ENCODE measurements at places on chromosomes 1 and 21.

GRCh38 chr1:119040489-119040888 is 52.3 kb upstream of the TBX15 start:
- no peak for DNase-seq

DNA sequence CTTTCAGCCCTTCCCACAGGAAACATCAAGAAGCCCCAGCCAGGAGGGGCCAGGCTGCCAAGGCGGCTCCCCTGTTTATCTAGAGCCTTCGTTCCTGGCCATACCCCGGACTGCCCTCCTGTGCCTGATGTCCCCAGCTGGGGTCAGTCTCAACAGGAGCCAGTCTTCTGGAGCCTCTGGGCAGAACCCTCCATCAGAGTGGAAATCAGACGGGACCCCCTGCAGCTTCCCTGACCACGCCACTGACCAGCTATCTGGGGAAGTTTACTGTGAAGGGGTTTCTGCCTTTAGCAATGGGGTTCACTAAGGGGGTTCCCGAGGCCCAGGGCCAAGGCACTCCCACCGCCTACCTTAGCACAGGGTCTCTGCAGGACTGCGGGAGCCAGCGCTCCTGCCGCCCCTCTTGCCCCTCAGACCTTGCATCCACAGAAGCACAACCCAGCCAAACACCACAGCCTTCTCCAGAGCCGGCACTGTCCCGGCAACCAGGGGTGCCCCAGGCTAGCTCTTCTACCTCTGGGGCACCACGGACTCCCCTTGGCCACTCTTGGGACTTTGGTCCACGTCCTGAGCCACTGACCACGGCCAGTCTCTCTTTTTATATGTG is 3.5 kb upstream of the MTFR1L start:
- DNase-seq, result no peak

DNA sequence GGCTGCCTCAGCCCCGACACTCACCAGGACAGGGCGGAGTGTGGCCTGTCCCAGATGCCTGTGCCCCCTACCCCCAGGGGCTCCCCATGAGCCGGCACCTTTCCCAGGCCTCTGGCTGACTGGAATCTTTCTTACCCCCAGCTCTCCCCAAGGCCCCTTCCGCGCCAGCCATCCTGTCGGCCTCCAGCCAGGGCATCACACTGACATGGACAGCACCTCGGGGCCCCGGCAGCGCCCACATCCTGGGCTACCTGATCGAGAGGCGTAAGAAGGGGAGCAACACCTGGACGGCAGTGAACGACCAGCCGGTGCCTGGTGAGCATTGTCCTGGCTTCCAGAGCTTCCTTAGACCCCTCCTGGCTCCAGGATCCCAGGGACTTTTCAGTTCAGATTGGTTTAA is 26.5 kb downstream of the IGFN1 start:
- DNase-seq, result no peak

DNA sequence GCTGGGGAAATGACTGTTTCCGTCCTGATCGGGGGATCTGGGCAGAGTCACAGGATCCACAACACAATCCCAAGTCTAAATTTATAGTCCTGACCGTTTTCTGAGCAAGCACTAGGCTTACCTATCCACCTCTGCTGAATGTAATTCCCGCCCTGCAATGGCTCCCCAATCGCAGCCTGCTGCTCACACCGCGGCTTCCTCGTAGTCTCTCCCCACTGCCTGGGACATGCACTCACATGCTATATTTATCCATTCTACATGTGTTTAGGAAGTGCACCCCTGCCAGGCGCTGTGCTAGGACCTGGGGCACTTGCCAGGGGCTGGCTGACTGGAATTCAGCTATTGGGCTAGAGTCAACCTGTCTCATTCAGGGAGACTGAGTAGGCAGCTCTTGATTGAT is 246.6 kb upstream of the CSF3R start:
- no peak for DNase-seq

- DNase-seq, result no peak
Observed at GRCh38 chr1:147622731-147623130, 47.6 kb downstream of the ACP6 start.

- DNase-seq, result peak; percentile 66
Observed at GRCh38 chr1:20184997-20185833, 681 bp upstream of the UBXN10 start.

DNA sequence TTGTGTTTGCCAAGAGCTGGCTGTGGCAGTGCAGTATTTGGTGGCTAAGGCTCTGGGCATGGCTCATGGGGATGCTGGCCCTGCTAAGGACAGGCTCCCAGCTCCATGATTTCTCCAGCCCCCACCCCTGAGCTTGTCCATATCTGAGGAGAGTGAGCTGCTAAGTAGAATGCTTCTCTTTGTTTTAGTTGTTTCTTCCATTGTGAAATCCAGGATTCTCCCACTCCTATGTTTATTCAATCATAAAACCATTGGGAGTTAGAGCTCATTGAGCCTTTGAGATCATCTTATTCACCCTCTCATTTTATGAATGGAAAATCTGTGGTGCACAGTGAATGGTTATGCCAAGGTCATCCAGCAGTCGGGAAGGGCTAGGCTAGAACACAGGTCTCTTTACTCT is 188.8 kb downstream of the TNR start:
- DNase-seq, result no peak

DNA sequence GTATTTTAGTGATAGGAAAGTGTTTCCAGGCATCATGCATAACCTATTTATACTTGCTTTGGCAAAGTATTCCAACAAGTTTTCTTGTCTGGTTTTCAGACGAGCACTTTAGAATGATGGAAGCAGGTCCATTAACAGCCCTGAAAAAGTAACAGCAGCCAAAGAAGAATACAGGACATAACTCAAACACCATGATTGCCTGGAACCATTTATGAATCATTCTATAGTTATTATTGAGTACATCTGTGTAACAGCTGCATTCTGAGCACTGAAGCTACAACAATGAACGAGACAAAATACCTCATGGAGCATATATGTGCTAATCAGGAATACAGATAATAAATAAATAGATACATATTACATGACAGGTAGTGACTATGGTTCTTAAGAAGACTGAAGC is 12.6 kb downstream of the IL10RB start:
- DNase-seq, result no peak

- no peak for DNase-seq
Observed at GRCh38 chr1:59788825-59789224, 25.9 kb upstream of the HOOK1 start.

GRCh38 chr1:41461790-41462679 is 22.4 kb downstream of the EDN2 start:
- DNase-seq, result no peak

- DNase-seq, result no peak
Observed at GRCh38 chr1:47179988-47180563, 9.8 kb downstream of the PDZK1IP1 start.

DNA sequence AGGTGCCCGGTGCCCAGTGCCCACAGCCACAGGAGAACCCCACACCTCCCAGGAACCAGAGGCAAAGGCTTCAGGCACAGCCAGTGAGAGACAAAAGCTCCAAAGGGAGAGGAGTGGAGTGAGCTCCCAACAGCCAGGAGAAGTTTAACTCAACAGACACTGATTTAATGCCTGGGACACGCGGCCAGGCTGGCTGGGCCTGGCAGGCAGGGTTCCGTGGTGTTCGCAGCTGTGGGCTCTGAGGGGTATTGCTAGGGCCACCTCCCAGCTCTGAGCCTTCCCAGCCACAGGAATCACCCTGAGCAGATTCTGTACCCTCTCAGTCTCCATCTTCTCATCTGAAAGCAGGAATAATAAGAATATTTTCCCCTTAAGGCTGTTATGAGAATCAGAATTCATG is 222.5 kb downstream of the NPHP4 start:
- DNase-seq, result no peak

DNA sequence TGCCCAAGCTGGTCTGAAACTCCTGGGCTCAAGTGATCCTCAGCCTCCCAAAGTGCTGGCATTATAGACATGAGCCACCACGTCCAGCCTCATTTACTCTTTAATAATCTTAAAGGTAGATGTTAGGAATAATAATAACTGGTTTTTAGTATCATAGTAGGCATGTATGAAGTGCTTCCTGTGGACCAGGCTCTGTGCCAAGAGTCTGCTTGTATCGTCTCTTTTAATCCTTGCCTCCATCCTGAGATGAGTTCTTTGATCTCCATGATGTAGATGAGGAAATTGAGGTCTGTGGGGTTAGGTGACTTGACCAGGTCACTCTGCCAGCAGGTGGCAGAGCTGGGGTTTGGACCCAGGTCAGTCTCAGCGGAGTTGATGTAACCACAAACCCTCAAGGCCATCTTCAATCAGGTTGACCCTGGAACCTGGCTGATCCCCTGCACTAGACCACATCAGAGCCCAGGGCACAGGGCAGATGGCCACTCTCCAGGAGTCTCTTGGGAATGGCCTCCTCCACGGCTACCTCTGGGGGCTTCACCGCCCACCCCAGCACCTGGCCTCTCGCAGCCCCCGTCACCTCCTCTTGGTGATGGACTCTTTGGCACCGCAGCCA is 11.3 kb downstream of the EFHD2 start:
- DNase-seq, result no peak

DNA sequence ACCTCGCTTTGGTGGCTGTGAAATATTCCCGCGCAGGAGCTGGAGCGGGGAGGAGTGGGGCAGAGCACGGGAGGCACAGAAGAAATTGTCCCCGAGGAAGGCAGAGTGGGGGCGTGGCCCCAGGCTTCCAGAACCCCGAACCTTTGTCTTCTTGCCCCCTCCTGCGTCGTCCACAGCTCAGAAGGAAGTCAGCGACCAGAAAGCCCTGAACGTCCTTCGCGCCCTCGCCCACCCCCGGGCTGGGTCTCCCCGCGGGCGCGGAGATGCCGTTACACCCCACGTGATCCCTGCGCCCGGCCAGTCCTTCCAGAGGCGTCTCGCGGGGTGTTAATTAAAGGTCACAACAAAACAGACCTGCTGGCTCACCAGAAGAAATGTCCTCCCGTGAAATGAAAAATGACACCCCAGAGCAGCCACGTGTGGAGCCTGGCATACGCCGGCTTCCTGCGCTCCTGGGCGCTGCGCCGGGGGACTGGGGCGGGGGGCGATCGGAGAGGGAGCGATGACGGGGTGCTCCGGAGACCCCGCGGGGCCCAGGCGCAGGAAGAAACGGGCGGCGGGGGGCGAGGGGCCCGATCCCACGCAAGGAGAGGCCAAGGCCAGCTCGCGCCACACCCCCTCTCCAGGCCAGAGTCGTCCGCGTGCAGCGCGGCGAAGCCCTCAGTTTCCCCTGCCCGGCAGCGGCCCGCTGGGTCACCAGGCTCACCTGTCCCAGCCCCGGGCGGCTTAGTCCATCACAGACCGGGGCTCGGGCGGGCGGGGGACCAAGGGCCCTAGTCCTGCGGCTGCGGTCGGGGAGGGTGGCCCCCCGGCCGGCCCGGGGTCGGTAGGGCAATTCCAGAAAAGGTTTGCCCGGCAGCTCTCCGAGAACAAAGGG is 995 bp upstream of the KIF26B start:
- DNase-seq, result no peak

- no peak for DNase-seq
Observed at GRCh38 chr1:20477348-20478056, 8.5 kb downstream of the CAMK2N1 start.

DNA sequence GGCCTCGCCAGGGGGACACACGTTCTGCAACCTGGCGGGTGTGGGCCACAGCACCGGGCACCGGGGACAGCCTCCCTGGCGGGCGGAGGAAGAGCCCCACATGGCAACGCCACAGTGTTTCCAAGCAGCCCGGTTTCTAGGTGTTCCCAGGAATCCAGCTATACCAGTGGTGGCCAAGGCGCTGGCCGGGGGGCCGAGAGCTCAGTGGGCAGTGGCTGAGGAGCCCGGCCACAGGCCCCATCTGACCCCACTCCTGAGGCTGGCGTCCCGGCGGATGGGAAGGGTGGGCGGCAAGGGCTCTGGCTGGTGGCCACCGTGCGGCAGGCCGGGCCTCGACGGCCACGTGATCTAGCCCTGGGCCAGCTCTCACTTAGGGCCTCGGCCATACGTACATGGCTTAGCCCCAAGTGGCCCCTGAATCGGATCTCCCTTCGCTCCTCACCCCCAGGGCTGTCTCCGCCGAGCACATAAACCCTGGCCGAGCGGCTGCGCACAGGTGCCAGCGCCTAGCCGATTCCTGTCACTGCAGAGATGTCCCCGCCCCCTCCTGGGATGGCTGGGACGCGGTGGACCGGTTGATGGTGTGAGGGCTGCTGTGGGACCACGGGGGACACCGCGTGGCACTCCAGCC is 68.7 kb downstream of the MORN1 start:
- no peak for DNase-seq

GRCh38 chr21:42568376-42568775 is 54.7 kb downstream of the SLC37A1 start:
- DNase-seq, result no peak

GRCh38 chr1:100459358-100460114 is 78.4 kb upstream of the GPR88 start:
- peak; percentile 81 for DNase-seq

DNA sequence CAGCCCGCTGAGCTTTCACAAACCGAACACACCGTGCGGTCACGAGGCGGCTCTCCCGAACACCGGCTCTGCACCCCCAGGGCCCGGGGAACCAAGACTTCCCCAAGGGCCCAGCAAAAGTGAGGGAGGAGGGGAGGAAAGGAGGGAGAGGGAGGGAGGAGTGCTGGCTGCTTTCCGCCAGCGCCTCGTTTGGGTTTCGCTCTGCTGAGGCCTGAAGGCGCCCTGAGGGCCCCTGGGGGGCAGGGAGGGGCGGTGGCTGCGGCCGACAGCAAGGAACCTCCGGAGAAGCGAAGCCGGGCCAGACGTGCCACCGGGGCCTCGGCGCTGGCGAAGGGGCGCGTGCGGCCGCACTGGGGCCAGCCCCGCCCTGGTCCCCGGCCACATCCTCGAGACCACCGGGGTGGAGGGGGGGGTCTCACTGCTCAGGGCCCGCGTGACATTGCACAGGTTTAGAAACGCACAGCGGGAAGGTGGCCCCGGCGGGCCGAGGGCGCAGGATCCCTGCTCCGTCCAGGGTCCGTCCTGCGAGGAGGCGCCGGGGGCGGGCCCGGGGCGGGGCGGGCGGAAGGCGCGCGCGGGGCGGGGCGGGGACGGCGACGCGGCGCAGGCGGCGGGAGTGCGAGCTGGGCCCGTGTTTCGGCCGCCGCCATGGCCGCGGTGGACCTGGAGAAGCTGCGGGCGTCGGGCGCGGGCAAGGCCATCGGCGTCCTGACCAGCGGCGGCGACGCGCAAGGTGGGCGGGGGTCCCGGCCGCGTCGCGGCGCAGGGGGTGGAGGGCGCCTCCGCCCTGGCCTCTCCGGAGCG is at the start of gene PFKL:
PFKL (plus strand) TSS at position 596 of the 804 bp plus-strand sequence; CDS start at position 649, 53 bp downstream.
- peak; percentile 45 for DNase-seq

DNA sequence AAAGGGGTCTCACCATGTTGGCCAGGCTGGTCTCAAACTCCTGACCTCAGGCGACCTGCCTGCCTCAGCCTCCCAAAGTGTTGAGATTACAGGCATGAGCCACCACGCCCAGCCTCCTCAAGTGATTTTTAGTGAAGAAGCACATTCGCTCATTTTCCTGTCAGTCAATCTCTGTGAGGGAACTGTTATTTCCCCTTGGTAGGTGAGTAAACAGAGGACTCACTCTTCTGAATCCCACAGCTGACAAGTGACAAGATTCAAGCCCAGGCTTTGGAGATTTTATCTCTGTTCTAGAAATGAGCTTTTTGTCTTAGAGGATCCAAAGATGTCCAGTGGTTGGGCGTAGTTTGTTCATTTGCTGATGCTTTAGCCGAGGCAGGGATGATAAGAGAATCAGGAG is 43.9 kb upstream of the TACSTD2 start:
- DNase-seq, result no peak

GRCh38 chr1:154802982-154803920 is 66.8 kb downstream of the KCNN3 start:
- DNase-seq, result no peak
